ENCODE measurements at places on chromosomes 3 and 15.

GRCh38 chr15:66570842-66571478 is 5.2 kb upstream of the LCTL start:
- DNase-seq, result no peak

- no peak for DNase-seq
Measured at GRCh38 chr3:42012383-42012934, 50.6 kb upstream of the ULK4 start.

- DNase-seq, result no peak
Measured at GRCh38 chr3:59953104-59953503, 903.3 kb upstream of the CFAP20DC start.

GRCh38 chr15:40930430-40931299 is 1.5 kb downstream of the DLL4 start:
- peak; percentile 41 for DNase-seq

DNA sequence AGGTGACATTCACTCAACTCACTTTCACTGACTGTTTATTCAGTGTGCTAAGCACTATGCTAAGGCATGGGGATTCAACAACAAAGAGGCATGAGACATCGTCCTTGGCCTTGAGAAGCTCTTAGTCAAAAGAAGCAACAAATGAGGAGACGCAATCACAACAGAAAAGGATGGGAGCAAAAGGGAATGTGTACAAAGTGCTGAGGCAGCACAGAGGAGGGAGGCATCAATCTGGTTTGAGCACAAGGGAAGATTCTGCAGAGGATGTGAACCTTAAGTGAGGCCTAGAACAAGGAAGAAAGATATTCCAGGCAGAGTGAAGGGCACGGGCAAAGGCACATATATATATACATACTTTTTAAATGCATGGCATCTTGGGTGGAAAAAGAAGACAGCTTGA is 151.3 kb downstream of the ERC2 start:
- no peak for DNase-seq

DNA sequence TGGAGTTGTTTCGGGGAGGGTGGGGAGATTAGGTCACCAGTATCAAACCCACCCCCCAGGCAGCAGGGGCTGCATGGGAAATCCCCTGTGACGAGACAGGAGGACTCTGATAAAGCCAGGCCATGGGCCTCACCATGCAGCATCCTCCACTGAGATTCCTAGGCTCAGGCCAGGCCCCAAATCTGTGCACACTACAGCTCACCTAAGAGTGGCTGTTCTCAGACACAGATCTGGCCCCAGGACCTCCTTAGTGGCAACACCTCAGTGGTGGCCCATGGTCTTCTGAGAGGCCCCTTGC is 29.0 kb downstream of the PXYLP1 start:
- DNase-seq, result no peak

- DNase-seq, result no peak
Measured at GRCh38 chr15:49521802-49522201, 98.8 kb downstream of the FGF7 start.

DNA sequence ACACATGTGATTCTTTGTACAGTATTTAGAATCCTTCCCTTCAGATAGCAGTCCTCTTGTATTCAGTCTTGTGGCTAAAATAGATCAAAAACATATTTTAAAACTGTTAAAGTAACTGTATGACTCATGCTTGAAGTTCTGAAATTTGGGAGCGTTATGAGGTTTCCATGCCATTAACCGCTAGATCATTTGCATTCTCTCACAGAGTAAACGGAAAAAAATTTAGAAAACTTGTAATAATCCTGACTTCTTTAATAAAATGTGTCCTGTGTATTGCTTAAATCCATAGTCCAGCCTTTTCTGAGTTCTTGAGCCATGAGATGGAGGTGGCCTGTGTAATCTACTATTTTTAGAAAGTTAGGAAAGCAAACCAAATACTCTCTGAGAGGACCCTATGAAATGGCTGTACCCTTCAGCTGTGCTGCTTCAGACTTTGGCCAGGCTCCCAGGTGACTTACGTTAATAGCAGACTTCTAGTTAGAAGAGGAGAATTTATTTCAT is 33.8 kb downstream of the MBNL1 start:
- DNase-seq, result no peak

DNA sequence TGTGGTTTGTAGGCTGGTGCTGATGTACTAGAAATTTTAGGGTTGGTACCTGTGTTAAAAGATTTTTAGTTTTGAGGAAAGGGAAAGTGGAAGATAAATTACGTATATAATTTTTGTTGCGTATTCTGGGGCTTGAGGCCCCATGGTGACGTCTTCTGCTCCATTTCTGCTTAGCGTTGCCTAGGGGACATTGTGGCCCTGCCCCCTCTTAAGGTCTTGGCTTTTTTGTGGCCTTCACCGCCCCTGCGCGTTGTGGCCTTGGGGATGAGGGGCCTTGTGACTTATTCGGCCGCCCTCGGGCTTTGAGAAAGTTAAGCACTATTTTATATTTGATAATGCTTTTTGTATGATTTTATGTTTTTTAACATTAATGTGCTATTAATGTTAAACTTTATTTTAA is 182.0 kb downstream of the KLF13 start:
- DNase-seq, result no peak

DNA sequence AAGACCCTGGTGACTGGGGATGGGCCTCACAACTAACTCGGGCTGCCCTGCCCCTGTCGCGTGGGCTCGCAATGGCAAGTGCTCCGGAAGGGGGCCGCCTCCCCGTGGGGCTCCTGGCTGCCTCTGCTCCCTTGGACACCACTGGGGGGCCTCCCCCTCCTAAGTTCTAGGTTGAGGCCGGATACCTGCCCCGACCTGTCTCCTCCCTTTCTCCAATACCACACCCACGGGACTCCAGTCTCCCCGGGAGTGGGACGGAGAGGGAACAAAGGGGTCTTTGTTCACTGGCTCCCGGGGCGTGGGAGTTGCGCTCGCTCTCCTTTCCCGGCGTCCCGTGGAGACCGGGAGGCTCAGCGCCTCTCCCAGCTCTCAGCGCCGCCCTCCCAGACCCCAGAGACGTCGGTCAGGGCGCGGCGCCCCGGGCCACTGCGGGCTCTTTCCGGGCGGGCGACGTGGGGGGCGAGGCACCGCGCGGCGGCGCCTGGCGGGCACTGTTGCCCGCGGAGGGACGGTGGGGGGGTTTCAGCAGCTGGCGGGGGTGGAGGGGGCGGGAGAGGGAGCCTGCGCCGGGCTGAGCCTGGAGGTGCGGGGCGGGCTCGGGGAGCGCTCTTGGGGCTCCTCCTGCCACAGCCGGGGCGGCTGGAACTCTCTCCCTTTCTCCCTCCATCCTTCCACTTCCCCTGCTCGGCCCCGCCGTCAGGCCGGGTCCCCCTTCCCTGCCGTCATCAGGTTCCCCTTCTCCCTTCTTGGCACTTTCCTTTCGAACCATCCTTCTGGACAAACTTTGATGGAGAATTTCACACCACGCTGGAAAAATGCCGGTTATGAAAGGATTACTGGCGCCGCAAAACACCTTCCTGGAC is at the start of gene KCNH8:
Gene KCNH8 (plus strand): TSS at position 606 of the 863 bp plus-strand sequence. CDS start 210 bp downstream, at position 816.
- DNase-seq, result peak; percentile 1

- DNase-seq, result no peak
Measured at GRCh38 chr15:62119227-62119864, 45.7 kb downstream of the C2CD4B start.

DNA sequence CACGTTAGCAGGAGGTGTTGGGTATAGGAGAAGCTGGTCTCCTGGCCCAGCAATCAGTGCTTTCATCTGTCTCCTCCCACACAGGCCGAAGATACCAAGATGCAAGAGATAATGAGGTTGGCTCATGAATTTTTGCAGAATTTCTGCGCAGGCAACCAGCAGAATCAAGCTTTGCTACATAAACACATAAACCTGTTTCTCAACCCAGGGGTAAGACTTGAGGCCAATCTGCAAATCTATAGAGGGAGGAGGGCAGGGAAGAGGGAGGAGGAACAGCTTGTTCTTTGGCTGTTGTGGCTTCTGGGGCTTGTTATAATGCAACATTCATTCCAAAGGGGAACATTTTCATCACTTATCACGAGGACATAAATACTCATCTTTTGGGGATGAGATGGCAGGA is 195.3 kb downstream of the ITPR1 start:
- DNase-seq, result no peak

DNA sequence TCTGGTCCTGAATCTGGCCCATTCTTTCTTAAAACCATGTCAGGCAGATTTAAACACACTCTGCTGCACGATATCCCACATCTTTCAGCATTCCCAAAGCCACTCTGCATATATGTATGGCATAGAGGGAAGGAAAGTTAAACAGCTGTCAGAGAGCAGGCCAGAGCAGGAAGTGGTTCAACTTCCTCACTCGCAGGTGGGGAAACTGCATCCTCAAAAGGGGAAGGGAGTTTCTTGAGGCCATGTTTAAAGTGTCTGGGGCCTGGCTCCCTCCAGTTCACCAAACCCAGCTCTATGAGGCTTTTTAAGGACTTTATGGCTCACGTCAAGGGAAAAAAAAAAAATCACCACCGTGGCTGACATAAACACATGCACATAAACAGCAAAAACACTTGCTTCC is 123.1 kb downstream of the OPA1 start:
- DNase-seq, result no peak

DNA sequence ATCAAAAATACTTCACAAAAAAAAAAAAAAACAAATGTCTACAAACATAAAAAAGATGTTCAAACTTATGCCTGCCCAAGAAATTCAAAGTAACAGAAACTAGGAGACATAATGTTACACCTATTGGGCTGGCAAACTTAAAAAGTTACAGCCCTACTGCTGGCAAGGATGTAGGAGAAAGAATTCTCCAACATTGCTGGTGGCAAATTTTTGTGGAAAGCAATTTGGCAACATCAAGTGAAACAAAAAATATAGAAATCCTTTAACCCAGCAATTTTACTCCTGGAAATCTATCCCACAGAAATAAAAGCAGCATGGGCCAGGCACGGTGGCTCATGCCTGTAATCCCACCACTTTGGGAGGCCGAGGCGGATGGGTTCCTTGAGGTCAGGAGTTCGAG is 73.2 kb downstream of the STAG1 start:
- DNase-seq, result no peak

DNA sequence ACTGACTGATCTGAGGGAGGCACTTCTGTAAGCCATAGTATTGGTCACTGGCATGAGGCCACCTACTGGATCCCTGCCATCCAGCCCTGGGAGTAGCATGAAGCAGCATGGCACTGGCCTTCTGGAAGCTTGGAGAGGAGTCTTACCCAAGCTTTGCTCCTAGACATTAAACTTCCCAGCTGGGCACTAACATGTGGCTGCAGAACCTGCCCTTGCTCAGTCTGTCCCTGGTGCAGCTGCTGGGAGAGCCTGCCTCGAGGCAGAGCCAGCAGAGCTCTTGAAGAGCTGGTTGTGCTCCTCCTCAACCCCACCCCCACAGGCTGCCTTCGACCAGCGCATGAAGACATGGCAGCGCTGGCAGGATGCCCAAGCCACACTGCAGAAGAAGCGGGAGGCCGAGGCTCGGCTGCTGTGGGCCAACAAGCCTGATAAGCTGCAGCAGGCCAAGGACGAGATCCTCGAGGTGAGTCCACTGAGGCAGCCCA is 17.1 kb upstream of the SNX22 start:
- no peak for DNase-seq

DNA sequence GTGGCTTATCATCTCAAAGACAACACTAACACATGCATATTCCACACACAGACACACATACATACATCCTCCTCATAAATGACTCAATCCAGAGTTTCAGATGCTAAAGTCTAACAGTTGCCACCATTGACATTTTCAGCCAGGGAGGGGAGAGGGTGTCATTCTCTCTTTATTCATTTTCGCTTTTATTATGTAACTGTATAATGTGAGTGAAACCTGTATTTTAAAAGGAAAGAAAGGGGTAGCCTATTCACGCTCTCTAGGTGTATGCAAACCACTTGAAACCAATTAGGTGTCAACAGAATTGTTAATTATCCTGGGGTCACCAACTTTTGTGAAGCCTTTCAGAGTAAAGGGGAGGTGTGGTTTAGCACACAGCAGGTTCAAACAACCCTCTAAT is 1282.9 kb downstream of the ROBO2 start:
- no peak for DNase-seq

- DNase-seq, result no peak
Measured at GRCh38 chr3:118587847-118588246, 446.8 kb downstream of the IGSF11 start.

- no peak for DNase-seq
Measured at GRCh38 chr3:149579838-149580542, 77.8 kb downstream of the WWTR1 start.

GRCh38 chr3:150128126-150128525 is 157.4 kb upstream of the PFN2 start:
- no peak for DNase-seq

- no peak for DNase-seq
Measured at GRCh38 chr15:63473007-63473748, 31.2 kb upstream of the USP3 start.

- DNase-seq, result no peak
Measured at GRCh38 chr3:136311261-136311660, 61.1 kb downstream of the PCCB start.

DNA sequence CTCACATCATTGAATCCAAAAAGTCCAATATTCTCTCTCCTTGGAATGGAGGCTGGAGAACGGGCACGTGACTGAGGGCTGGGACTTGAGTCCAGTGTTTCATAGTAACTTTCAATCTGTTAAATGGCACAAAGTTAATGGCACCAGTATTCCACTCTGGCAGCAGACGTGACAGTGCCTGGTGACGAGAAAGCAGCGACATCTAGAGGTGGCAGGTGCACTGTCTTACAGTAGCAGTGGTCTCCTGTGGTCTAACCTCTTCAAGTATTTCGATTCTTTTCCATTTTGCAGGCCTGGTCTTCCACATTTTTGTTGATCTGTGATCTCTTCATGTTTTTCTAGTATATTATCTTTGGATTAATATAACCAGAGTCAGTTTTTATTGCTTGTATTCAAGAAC is 107.1 kb downstream of the OXSM start:
- no peak for DNase-seq

- no peak for DNase-seq
Measured at GRCh38 chr3:37712918-37713817, 148.5 kb upstream of the CTDSPL start.

DNA sequence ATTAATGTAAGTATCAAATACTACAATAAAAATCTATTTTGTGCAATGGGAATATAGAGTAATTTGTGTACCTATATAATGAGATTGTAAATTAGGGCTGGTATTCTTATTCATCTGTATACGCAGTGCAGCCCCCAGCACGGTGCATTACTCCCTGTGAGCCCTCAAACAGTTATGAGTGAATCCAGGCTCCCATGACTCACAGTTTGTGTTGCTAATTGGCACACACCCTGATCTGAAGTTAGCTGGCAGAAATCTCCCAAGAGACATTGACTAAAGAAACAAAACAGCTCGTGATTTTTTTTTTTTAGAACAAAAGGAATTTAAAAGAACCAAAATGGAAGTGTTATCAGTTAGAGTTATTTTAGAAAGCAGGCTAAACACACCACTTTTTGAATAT is 15.7 kb downstream of the GK5 start:
- DNase-seq, result no peak

- DNase-seq, result no peak
Measured at GRCh38 chr15:69319384-69320375, 21.0 kb downstream of the PAQR5 start.

GRCh38 chr15:90481023-90481422 is 48.7 kb upstream of the CRTC3 start:
- no peak for DNase-seq

DNA sequence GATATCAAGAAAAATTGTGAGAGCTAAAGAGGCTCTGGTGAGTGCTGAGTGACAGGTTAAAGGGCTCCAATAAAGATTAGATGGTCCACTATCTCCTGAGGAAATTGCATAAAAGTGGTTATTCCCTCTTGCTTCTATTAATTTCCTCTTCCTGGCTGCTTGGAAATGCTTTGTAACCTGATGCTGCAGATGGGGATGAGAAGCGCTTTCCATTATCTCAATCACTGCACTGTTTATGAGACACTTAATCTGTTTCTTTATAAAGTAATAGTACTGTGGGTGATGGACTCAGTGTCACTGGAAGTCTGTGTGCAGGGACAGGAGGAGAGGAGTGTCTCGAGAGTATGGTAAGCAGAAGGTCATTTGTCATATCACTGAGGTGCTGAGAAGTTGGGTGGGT is 305.3 kb downstream of the EPHB1 start:
- DNase-seq, result no peak
